ENCODE measurements at places on chromosomes 13 and 19.

GRCh38 chr13:23739596-23739995 lies 149.6 kb downstream of the MIPEP start:
- no peak for DNase-seq

GRCh38 chr13:112134391-112135075 lies 67.6 kb downstream of the SOX1 start:
- no peak for DNase-seq

DNA sequence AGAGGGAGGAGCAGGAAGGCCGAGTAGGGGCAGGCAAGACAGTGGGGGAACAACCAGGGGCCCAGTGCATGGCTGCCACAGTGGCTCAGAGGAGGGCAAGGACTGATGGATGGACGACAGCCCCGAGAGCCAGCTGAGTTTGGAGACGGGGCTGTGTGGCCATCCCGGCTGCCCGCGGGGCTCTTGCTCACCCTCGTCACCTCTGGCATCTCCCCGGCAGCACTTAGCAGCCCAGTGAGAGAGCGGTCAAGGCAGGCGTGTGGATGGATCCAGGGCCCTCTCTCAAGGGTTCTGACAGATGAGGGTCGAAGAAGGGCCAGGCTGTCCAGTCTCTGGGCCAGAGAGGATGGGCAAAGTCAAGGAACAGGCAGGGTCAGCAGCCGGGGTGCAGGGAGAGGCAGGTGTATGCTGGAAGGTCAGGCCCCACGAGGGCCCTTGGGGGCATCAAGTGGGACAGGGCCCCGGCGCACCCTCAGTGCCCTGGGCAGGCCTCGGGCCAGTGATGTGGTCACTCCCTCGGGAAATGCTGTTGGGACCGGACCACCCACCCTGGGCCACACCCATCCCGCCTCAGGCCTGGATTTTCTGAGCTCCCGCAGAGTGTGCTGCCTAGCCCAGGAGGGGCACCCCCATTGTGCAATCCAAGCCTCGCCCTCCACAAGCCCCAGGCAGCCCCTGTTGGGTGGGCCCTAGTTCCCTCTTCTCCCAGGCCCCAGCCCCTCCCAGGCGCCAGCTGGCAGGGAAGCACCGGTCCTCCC lies 56.4 kb upstream of the TPM4 start:
- no peak for DNase-seq

- DNase-seq, result peak; percentile 85
Measured at GRCh38 chr13:34025746-34026145, 207.8 kb downstream of the RFC3 start.

DNA sequence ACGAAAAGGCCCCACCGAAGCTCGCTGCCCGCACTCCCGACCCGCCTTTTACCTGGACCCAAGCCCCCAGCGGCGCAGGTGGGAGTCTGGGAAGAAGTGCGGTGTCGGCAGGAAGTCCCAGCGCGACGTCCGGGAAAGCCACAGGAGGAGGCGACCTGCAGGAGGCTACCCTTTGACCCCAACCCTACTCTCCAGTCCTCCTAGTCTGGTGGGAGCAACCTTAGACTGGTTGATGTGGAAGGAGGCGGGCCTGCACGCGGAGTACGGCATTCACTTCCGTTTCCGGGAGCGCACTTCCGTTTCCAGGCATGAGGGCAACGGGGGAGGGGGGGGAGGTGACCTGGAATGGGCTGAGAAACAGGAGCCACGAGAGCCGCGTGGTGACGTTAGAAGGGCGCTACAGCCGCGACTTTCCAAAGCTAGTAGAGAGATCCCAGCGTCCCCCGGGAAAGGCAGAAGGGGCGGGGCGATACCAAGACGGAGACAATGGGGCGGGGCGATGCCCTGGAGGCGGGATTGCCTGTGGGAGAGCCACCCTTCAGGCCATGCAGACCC lies 28.5 kb downstream of the ZNF266 start:
- DNase-seq, result peak; percentile 86

DNA sequence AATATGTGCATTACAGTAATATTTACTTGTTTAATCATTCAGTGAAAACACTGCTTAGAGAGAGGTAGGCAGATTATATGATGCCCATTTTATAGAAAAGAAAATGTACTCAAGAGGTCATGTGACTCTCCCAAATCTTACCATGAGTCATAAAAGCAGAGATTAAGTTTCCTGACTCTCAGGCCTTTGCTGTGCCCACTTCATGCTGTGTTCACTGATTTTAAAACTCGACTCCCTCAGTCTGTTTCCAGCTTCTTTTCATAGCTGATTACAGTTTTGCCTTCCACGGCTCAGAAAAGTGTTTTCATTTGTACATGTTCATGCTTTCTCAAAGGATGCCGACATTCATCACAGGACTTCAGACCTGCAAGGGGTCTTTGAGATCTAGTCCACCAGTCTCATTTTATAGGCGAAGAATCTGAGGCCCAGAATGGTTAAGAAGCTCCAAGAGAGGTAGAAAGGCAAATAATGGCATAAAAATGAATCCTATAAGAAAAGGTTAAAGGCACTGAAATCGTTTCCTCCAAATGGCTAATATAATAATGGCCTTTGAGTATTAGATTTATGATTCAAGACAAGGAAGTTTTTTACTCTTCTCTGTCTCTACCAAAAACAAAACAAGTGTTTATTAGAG lies 9.0 kb upstream of the IPO5 start:
- DNase-seq, result peak; percentile 87

GRCh38 chr13:80560609-80561008 lies 219.7 kb upstream of the SPRY2 start:
- DNase-seq, result no peak

- DNase-seq, result no peak
Measured at GRCh38 chr19:5893296-5893903, 10.2 kb downstream of the NDUFA11 start.

GRCh38 chr19:38268539-38268938 lies 4.2 kb downstream of the SPINT2 start:
- DNase-seq, result no peak

DNA sequence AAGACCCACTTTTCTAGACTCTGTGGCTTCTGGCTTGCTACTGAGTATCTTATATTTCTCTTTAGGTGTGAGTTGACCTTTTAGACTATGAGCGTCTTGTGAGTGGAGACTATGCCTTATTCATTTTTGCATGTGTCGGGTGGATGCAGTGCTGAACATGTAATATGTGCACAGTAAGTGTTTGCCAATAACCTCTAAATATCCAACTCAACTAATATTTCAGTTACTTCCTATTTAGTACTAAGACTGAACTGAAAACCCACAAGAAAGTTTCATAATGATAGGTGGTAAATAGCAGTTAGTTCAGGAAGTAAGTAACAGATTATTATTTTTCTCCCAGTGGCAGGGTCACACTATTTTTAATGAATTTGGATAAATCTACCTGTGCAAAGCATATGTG lies 269.3 kb downstream of the KCNRG start:
- DNase-seq, result no peak

DNA sequence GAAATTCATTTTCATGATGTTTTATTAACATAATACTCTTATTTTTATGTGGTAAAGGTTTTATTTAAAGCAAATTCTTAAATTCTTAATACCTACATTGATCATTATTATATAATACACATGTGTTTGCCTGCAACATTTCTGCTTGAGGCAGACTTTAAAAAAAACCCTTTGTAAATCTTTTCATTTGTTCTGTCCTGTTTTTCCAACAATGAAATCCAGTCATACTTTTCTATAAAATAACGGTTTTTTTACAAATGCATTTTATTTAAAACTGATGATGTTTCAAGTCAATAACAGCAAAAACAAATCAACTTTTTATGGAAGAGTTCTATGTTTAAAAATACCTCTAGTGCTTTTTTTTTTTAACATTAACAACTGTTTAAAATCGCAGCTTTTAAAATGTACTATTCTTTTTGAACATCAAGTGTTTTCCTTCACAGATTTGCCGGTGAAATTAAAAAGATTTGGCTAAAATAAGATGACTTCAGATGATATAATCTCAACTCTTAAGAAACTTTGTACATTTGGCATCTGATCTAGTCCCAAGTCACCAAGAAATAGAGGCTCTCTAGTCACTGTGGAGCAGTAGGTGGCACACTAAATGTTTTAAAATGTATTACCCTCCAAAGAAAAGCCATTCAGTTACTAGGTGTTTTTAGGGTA lies 5.1 kb downstream of the POU4F1 start:
- no peak for DNase-seq

- no peak for DNase-seq
Measured at GRCh38 chr13:48906200-48906599, 69.5 kb upstream of the FNDC3A start.
